ENCODE measurements at places on chromosomes 11 and 22. TPM values are rescaled to one million over a fixed set of nuclear protein-coding genes. Genes with fewer than 3 reads are reported as not detected.
A peak's percentile ranks its signal among the peaks of the same experiment; 100 is the strongest.

- no peak for DNase-seq
Observed at GRCh38 chr11:121550247-121551030, 97.7 kb upstream of the SORL1-AS1 start.

DNA sequence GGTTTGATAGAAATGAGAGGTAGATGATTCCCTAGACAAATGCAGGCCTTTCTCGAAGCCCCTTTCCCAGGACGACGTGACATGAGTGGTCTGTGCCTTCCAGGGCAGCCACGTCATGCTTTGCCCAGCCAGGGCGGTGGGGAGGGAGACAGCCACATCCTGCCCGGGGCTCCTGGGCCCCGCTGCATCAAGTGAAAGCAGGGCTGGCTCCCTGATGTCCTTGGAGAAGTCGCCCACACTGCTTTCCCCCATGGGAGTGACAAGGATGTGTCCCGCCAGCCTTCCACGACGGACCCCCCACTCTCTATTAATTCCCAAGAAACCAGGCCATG, 13.2 kb downstream of the PPARA start:
- DNase-seq: no peak

- DNase-seq: no peak
Observed at GRCh38 chr11:36361901-36362391, 65.9 kb downstream of the PRR5L start.

DNA sequence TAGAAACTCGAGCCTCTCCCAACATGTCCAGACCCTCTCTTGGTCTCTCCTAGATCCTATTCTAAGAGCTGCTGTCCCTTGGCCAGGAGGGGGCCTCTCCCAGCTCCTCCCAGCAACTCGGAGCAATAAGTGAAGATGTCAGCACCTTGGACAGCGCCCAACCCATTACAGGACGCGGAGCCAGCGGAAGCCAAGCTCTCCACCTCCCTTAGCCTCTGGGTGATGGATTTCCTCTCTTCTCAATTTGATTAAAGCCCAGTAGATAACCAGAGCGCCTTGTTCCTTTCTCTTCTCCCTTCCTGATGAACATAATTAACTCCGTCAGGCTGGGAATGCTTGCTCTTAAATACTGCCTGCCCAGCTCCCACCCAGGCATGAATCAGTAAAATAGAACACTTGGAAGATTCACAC, 26.2 kb upstream of the TPBGL start:
- peak; percentile 87 for DNase-seq

DNA sequence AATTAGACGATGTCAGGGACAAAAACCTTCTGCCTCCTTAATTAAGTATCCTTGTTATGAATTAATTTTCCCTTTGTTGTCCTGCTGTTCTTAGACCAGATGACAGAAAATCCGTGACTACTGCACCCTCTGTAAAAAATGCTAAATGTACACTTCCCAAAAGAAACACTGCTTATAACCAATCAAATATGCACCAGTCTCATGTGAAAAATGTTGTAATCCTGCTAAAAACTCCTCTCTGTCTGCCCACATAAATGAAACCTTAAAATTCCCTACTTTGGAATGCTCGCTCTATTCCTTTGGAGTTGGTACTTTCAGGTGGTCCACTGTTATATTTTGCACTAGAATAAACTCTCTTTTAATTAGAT, 366.8 kb upstream of the CCDC179 start:
- no peak for DNase-seq

DNA sequence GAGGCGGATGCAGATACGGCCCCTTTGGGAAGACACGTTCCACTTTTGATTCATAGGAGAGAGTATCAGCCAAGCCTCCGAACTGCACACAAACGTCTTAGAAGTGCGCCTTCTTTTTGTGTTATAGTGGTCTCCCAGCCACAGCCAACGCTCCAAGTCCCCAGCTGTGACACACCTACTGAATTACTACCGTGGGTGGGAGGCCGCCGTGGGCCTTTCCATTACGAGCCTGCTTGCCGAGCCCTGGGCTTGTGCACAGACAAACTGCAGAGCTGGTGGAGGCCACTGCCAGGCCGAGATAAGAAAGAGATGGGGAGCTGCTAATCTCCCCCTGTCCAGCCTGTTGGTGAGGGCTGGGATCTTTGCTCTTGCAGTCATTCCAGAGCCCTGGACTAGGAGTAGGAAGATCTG, 761 bp downstream of the HMBS start:
- no peak for DNase-seq

DNA sequence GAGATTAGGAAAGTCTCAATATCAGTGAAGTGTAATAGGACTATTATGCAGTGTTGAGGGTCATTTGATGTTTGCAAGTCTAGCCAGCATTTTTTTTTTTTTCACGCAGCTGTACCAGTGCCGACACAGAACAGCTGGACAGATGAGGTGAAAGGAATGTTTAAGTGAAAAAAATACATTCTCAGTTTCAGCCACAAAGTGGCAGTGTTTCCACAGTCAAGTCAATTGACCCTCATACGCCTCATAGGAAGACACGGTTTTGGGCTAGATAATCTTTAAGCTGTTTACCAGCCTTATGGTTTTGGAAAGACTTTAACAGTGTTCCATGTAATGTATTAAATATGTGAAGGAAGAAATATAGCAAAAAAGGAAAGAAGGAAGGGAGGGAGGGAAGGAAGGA, 349.9 kb upstream of the ANO3 start:
- DNase-seq: no peak

DNA sequence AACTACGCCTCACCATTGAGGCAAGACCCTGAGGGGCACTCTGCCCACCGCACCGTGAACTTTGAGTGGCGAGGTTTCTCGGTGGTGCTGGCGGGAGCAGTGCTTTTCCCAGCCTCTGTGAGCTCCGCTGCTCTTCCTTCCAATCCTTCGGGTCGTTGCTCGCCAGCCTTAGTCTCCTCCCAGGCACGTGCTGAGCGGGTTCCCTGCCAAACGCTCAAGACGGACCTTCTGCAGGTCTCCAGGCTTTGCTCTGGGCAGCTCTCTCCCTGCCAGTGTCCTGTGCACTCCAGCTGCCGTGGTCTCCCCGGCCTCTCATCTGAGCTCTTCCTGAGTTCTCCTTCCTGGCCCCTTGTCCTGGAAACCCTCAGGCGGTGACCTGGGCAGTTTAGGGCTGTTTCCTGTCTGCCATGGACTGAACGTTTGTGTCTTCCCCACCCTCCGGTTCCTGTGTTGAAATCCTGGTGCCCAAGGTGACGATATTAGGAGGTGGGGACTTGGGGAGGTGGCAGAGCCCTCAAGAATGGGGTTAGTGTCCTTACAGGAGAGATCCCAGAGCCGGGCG, 11.2 kb upstream of the MUC6 start:
- no peak for DNase-seq

GRCh38 chr11:115561116-115561515, 56.9 kb upstream of the CADM1 start:
- no peak for DNase-seq

DNA sequence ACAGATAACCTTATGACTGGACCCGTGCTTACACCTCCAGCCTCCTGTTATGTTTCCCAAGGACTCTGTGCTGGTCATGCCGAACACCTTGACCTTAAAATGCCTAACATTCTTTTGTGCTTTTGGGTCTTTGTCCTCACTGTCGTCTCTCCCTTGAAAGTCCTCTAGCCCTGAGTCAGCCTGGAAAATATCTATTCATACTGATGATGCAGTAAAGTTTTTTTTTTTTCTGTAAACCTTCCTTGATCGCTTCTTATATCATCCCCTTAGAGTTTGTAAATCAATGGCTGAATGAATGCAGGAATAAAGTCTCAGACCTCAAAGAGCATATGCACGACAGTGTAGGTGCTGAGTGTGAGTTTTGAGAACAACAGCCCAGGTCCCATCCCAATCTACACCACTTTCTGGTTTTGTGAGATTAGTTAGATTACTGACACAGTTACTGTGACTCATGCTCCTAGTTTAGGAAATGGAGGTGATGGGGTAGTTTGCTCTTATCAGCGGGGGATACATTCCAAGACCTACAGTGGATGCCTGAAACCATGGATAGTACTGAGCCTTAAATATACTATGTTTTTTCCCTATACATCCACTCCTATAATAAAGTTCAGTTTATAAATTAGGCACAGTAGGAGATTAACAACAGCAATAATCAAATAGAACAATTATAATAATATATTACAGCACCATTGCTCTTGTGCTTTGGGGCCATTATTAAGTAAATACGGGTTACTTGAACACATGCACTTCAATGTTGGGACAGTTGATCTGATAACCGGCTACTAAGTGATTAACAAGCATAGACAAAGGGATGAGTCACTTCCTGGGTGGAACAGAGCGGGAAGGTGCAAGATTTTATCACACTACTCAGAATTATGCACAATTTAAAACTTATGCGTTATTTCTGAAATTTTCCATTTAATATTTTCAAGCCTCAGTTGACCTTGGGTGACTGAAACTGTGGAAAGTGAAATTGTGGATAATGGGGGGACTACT, 8.6 kb downstream of the TCN1 start:
- no peak for DNase-seq

GRCh38 chr11:36441610-36442208, 68.4 kb downstream of the TRAF6 start:
- DNase-seq: no peak

- DNase-seq: peak; percentile 57
Observed at GRCh38 chr11:17760102-17761029, 25.8 kb downstream of the KCNC1 start.

GRCh38 chr11:134413043-134413825, 1.2 kb upstream of the B3GAT1 start:
- DNase-seq: no peak

DNA sequence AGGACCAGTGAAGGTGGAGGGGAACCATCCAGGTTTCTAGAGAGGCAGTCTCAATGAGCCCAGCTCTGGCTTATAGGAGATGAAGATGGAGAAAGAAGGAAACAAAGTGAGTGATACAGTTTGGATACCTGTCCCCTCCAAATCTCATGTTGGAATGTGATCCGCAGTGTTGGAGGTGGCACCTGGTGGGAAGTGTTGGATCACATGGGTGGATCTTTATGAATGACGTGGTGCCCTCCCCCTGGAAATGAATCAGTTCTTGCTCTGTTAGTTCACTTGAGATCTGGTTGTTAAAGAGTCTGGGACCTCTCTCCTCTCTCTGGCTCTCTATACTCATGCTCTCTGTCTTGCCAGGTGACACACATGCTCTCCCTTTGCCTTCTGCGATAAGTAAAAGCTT, 393.1 kb upstream of the NARS2 start:
- no peak for DNase-seq

- no peak for DNase-seq
Observed at GRCh38 chr11:57484141-57484710, 23.9 kb downstream of the RTN4RL2 start.

DNA sequence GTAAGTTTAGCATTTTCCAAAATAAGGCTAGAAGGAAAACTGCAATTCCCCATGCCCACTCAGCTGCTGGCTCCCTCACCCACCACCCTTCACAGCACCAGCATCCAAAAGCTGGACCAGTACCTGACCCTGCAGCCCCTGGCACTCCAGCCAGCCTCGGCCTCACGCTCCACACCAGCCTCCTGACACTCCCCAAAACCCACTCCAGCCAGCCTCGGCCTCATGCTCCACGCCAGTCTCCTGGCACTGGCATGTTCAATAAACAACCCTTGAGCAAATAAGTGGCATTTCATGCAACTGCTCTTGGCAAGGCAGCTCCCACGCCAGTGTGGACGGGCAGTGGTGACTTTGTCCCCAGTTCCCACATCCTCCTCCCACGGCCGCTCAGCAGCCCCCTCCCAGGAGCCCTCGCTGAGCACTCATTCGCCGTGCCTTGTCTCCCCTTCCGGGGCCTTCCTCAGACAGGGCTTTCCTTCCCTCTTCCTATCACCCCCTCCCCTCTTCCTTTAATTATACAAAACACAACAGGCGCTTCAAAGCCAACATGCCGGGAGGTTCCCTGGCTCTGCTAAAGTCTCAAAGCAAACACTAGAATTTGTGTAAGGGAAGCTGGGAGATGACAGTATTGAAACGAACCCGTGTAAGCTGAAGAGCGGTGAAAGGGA, 6.8 kb downstream of the TOLLIP start:
- no peak for DNase-seq

- no peak for DNase-seq
Observed at GRCh38 chr22:28358312-28358711, 321.3 kb downstream of the TTC28 start.

DNA sequence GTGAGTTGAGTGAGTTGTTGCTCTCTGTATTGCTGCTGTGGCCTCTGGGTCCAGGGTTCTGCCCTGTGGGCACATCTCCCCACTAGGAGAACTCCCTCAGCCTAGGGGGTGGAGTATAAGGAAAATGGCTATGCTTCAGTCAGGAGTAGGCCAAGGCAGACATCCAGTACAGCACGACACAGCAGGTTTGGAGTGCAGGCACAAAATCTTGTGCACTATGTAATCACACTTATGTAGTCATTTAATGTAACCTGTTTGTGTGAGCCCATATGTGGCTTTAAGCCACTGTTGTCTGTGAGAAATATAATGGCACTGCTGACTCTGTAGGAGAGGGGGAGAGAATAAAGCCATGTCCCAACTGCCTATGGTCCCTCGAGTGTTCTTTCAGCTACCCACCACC, 90.1 kb downstream of the CCDC83 start:
- DNase-seq: no peak

DNA sequence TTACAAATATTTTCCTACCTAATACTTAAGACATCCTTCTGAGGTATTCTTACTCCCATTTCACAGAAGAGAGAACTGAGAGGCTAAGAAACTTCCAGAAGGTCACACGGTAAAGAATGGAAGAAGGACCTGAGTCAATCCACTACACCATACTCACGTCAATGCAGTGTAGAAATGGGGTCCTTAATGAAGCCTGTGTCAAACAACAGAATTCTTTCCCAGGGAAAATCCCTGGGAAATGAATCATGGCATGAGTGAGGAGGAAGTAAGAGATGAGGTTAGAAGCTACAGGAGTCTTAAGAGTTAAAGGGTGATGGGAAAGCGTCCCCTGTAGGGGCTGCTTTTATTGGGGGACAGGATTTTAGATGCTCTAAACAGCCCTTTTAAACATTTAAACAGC, 147.9 kb downstream of the C11orf91 start:
- DNase-seq: no peak

GRCh38 chr22:41352058-41352457, 29.7 kb upstream of the TEF start:
- no peak for DNase-seq

GRCh38 chr11:127524618-127525017, 524.0 kb upstream of the KIRREL3 start:
- DNase-seq: no peak

DNA sequence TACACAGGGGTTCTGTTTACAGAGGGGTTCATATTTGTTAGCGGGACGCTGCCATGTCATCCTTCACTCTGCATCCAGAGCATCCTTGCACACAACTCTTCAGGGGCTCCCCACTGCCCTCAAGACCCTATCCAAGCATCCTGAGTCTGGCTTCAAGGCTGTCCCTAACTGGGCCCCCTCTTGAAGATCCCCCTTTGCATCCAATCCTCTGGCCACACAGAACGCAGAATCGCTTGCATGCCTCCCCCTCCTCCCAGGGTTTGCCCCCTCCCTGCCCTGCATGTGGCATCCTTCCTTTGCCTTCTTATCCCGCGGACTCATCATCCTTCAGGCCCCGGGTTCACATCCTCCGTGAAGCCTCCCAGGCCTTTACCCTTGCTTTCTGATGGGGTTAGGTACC, 18.6 kb downstream of the C1QTNF6 start:
- no peak for DNase-seq

The ACRV1 gene
- 0.55 TPM for total RNA-seq

The SPA17 gene
- 12.0 TPM for total RNA-seq

The CCDC82 gene
- 26.3 TPM for total RNA-seq

The GLB1L3 gene
- not detected for total RNA-seq

The TRIM22 gene
- total RNA-seq: 0.89 TPM

The SLC37A2 gene
- total RNA-seq: 0.51 TPM

The SCUBE1 gene
- total RNA-seq: 4.5 TPM

Measured in progenitor cell of endocrine pancreas (in vitro differentiated cells).